ENCODE measurements at places on chromosomes 7 and 10. TPM values are rescaled to one million over a fixed set of nuclear protein-coding genes. Genes with fewer than 3 reads are reported as not detected.

MRLN gene
- not detected for total RNA-seq

SH2B2 gene
- total RNA-seq, result 3.7 TPM

SLC18A2 gene
- total RNA-seq, result not detected

GPR26 gene
- not detected for total RNA-seq

- DNase-seq, result no peak
These were observed 69.1 kb downstream of the FAM185A start for GRCh38 chr7:102817616-102818573.

- DNase-seq, result no peak
These were observed 36.6 kb upstream of the SRGN start for GRCh38 chr10:69051303-69051702.

GRCh38 chr10:111970111-111970510 is 213.5 kb downstream of the GPAM start:
- no peak for DNase-seq

DNA sequence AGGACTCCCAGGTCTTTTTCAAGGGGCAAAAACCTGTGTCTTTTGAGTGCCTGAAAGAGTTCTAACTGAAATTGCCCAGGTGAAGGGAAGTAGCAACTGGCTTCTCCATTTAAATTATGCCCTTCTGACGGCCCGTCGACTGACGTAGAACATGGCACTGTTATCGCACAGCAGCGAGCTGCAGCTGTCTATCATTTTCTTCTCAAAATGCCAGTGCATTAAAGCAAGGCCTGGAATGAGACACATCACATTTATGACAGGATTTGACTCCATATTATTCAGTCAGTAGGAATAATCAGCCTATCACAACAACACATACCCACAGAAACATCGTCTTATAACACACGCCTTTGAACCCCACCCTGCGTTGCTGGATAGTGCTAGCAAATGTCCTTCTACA is 69.7 kb downstream of the CELF2 start:
- DNase-seq, result no peak

- no peak for DNase-seq
These were observed 11.5 kb downstream of the DIP2C start for GRCh38 chr10:677750-678661.

- no peak for DNase-seq
These were observed 116.9 kb upstream of the KLF14 start for GRCh38 chr7:130850956-130851355.

GRCh38 chr7:33744293-33745075 is 160.9 kb upstream of the BMPER start:
- no peak for DNase-seq

DNA sequence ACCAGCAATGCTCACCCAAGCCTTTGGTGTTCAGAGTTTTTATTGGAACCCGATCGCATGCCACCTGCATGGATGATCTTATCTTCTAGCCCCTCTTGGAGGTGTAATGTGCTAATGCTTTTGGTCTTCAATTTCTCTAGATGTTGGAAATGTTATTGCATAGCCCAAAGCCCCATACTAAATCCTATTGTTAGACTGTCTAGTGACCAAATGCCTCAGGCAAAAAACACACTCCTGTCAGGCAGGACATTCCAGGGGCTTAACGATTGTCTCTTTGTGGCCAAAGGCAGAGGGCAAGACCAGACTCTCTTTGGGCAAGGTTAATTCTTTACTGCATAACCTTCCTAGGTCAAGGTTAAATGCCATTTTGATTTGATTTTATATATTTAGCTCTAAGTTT is 187.9 kb downstream of the BMPER start:
- DNase-seq, result no peak

- DNase-seq, result no peak
These were observed 15.1 kb downstream of the WAPL start for GRCh38 chr10:86506499-86506898.

- no peak for DNase-seq
These were observed 48.1 kb downstream of the JAKMIP3 start for GRCh38 chr10:132113766-132114365.

GRCh38 chr10:61832866-61833481 is 68.5 kb upstream of the ARID5B start:
- DNase-seq, result peak; percentile 7

GRCh38 chr10:88735661-88736060 is 24.2 kb upstream of the LIPN start:
- DNase-seq, result no peak

DNA sequence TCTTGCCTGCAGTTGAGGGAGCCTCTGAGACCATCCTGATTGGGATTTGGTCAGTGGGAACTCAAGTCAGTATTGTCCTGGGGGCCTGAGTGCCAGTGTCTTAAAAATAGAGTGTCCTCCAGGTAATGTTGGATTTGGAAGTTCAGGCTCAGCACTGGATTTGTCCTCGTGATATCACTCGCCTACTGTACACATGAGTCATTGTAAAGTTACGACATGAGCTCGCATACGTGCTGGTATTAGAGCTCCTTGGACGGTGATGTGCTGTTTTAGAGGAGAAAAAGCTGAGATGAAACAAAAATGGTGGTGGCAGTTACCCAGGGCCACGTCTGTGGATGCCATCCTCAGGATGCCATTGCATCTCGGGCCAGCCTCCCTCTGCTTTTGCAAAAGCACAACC is 78.2 kb downstream of the MGMT start:
- DNase-seq, result no peak

- no peak for DNase-seq
These were observed 11.4 kb upstream of the NACAD start for GRCh38 chr7:45099891-45100760.

- DNase-seq, result peak; percentile 19
These were observed 46.2 kb downstream of the GRK5 start for GRCh38 chr10:119253433-119254174.
